ENCODE measurements at places on chromosomes 7 and 10.

DNA sequence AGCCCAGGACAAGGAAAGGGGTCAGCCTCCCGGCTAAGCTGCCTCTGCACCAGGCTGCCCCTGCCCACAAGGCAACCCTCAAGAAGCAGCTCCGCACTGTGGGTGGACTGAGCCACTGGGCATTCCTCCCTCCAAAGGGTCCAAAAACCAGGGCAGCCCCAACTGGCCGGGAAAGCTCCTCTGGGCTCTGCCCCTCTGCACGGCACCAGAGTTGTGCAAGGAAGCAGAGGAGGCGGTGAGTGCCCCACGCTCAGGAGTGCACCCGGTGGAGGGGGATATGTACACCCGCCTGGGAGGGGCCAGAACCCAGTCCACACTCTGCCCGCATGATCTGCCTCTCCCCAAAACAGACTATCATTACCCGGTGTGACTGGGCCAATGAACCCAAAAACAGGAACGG lies 43.8 kb downstream of the PTPRN2 start:
- DNase-seq, result no peak

- DNase-seq, result no peak
These were observed 171.0 kb downstream of the PPP1R17 start for GRCh38 chr7:31858055-31858454.

DNA sequence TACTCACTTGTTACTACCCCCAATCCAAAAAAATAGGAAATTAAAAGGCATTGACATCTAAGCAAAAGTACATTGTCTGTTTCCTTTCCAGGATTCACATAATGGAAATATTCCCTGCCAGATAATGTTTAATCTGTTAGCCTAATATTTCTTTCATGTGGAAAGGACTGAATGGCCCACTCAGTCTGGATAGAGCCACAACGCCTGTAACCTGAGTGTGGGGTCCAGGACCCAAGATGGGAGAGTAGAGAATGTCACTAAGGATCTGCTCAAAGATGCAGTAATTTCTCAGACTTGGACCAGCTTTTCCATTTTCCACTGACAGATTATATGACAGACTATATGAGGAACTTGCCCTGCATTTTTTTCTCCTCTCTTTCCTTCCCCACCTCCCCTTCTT lies 1088.9 kb downstream of the KCNMA1 start:
- DNase-seq, result no peak

DNA sequence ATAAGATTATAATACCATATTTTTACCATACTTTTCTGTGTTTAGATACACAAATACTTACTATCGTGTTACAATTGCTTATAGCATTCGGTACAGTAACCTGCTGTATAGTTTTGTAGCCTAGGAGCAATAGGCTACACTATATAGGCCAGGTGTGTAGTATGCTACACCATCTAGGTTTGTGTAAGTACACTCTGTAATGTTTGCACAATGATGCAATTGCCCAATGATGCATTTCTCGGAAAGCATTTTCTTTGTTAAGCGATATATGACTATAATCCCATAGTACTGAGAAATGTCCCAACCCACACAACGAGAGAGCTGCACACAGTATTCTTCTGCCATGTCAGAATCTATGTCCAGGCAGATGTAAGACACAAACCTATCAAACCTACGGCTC lies 160.0 kb downstream of the NEBL start:
- no peak for DNase-seq

DNA sequence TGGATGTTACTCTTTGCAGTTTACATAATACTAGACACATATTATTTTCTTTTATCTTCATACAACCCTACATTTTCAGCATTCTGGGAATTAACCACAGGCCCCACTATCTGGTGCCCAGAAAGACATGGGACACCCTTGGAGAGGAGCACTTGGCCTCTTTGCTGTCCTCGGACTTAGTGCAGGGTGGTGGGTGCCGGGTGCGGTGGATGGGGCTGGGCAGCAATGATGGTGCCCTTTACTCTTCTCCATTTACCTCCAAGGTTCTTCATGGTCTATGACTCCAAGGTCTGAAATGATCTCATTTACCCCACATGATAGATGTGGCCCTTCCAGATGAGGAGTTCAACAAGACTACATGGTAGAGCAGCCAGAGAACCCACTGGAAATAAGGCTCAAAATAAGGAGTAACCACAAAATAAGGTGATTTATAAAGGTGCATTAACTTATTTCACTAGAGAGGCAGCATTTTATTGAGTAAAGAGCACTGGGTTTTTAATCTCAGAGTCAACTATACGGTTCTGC lies 56.2 kb upstream of the IGFBP3 start:
- no peak for DNase-seq

GRCh38 chr10:72790216-72790990 lies 98.5 kb downstream of the MCU start:
- DNase-seq, result no peak

DNA sequence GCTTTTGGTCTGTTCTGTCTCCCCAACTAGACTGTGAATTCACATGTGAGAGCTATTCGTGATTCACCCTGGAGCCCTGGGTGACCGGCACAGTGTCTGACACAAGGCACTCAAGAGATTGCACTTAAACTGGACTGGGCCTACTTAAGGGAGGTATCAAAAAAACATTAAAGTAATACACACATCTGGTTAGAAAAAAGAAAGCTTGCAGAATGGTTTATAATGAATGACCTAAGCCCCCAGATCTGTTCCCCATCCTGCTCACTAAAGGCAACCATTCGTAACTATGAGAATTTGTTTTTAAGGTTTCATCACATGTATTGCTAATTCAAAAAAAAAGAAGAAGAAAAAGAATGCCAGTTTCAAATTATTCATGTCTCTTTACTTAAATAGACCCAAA lies 74.5 kb downstream of the DGKI start:
- peak; percentile 84 for DNase-seq

- no peak for DNase-seq
These were observed 104.6 kb downstream of the CALN1 start for GRCh38 chr7:72307566-72307965.

DNA sequence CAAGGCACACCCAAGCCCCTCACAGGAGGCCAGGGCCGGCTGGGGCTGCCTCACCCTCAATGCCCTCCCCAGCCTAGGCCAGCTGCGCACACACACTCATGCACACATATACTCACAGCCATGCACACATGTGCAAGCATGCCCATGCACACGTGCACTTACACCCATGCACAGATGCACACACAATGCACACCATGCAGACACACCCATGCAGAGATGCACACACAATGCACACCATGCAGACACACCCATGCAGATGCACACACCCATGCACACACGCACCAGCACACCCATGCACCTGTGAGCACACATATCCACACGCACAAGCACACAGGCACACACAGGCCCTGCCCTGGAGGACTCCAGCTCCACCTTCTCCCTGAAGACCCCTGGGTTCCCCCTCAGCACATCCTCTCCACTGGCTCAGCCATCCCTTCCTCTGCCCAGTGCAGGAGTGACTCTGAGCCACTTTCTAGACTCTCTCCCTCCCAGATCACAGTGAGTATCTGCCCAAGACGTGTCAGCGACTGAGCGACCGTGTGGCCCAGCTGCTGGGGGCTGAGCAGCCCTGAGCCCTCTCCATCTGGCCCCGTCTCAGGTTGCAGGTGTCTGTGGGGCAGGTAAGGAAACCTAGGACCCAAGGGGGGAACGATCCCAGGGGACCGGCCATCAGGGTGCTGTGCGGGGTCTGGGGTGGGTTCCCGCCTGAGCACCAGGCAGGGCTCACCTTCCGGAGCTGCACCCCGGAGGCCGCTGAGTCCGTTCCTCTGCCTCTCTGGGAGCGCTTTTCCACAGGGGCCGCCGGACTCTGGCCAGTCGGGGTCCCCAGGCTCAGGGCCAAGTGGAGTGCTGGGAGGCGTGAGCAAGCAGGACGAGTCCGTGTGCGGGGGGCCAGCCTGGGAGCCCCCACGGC lies 25.8 kb downstream of the AP5Z1 start:
- DNase-seq, result no peak

DNA sequence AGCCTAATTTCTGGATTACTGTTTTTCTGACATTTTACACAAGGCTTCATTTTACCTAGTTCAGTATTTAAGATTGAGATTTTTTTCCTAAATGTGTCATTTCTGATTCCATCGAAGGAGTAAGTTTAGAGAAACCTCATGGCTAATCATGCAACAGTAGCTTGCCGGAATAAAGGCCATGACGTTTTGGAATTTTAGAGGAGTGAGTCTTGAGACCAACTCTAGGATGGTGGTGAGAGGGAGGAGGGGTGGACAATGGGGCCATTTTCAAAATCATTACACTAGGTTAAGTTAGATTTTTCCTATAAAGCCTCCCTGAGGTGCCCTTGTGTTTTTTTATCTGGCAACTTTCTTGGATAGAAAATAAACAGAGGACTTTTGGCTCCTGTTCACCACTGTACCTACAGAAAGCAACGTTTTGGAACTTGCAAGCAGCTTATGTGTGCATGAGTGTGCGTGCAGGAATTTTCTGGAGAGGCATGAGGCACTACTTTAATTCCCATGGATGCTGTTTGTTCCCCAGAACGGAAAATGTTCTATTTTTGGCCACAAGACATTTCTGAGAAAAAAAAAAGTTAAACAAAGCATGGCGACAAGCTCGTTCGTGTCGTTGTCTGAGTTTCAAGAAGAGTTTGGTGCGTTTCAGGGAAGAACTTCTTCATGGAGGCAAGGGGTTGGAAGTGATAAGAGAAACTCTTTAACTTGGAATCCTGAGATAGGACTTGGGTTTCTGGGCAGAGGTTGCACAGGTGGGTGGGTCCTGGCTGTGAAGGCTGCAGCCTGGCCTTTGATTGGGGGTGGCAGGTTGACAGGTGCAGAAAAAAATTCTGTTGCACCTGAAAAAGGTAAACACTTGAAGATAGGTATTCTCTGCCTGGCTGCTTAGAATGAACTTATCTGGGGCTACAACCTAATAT lies 178.1 kb downstream of the PTEN start:
- no peak for DNase-seq

- no peak for DNase-seq
These were observed 22.4 kb downstream of the ADGRA1 start for GRCh38 chr10:133110133-133110532.

DNA sequence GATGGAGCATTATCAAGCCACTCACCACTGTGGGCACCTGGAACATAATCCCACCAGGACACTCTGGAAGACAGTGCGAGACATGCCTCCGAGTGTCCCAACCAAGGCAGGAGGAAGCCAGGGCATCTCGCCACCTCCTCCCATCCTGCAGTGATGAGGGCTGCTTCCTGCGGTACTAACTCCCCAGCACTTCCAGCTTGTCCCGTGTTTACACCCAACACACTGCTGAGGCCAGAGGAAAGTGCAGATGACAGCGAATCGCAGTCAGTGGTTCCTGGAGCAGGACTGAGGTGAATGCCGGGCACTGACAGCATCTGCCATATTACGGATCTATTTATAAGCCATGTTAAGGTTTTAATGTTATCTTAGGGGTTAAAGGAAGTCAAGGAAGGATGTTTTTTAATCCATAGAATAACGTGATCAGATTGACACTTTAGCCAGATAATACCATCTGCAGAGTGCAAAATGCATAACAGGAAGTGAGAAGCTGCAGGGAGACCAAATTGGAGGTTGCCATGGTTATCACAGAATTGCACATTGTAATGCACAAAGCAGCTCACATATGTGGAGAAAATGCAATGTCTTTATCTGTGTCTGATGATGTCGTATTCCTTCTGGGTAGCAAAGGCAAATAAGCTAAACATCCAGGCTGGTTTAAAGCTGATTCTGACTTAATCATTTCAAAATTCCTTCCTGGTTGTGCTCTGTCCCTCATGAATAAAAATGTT lies 314.1 kb upstream of the C7orf33 start:
- DNase-seq, result no peak

- no peak for DNase-seq
These were observed 36.9 kb upstream of the GNAI1 start for GRCh38 chr7:80097756-80098155.

DNA sequence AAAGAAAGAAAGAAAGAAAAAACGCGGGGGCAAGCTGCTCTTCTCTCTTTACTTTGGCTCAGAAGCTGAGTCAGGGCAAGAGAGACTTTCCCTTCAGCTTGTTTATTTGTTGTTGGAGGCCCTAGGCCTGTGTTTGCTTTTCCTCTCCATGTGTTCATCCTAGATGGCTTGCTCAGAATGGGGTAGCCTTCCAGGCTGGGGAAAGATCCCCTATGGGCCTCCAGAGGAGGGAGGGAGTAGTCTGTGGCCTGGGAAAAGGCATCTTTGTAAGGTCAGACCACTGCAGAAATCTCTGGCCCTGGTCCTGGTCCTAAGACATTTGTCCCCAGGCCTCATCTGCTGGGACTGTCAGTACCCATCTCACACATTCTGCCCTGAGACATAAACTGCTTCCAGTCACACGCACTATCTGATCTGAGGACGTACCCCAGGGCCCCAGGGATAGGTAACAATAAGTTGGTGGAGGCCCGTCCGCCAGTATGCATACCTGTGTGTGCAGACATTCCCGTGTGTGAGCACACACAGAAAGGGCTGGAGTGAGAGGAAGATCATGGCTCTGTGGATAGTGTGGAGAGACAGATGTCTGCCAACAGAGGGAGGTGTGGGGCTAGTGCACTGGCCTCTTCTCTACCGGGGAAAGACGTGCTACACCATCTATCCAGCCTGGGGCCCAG lies 4.9 kb upstream of the SCD start:
- peak; percentile 65 for DNase-seq

- DNase-seq, result no peak
These were observed 709.4 kb downstream of the AUTS2 start for GRCh38 chr7:70307544-70308106.

- peak; percentile 89 for DNase-seq
These were observed 51.6 kb upstream of the ARL4A start for GRCh38 chr7:12635830-12636229.

- DNase-seq, result peak; percentile 13
These were observed 36.7 kb downstream of the CDK6 start for GRCh38 chr7:92799446-92800211.

- DNase-seq, result no peak
These were observed 51.7 kb upstream of the NCF1 start for GRCh38 chr7:74722153-74722552.

- no peak for DNase-seq
These were observed at the start of gene ADAM8 for GRCh38 chr10:133276435-133277201. Gene ADAM8, minus strand, starts transcription at chr10:133276868. Its CDS starts 51 bp downstream, at chr10:133276817.

DNA sequence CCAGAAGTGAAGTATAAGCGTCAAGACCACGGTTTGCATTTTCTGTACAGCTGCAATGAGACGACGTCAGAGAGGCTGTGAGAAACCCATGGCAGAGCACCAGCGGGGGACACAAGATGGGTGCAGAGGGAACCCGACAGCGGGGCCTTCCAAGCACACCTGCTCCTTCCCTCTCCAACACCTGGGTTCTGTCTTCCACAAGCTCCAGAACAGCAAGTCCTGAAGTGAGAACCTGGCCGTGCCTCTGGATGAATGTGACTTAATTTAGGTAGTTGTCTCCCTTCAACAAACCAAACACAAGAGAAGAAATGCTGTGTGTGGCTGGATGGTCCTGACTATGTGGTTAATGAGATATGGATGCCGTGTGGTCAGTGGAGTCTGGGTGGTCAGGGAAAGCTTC lies 76.1 kb downstream of the ADAM12 start:
- no peak for DNase-seq

GRCh38 chr10:72334825-72335393 lies 19.8 kb downstream of the DNAJB12 start:
- peak; percentile 49 for DNase-seq

- DNase-seq, result peak; percentile 15
These were observed 714 bp upstream of the KCND2 start for GRCh38 chr7:120272261-120272660.
